Vein endothelial cell (primary cell): ENCODE measurements at places on chromosomes 5 and 9. TPM values are rescaled to one million over a fixed set of nuclear protein-coding genes. Genes with fewer than 3 reads are reported as not detected.

Gene GGTA1
- 0.65 and 0.86 TPM in 2 replicates for total RNA-seq

Gene BARX1
- not detected in 2 replicates for total RNA-seq

Gene ROPN1L
- total RNA-seq = 0.96 and 1.3 TPM in 2 replicates

Gene CBY3
- not detected in 2 replicates for total RNA-seq

Gene CCNG1
- 464 and 472 TPM in 2 replicates for total RNA-seq

Gene PCDHB3
- total RNA-seq = 0.57 and 0.65 TPM in 2 replicates

Gene MAMDC2
- 8.5 and 23.2 TPM in 2 replicates for total RNA-seq

Gene PCDHGA6
- total RNA-seq = 6.0 and 7.2 TPM in 2 replicates

Gene ITK
- total RNA-seq = not detected in 2 replicates

Gene SLC23A1
- not detected in 2 replicates for total RNA-seq

Gene ADAMTS13
- 0.48 and 0.98 TPM in 2 replicates for total RNA-seq

Gene CAMK2A
- not detected in 2 replicates for total RNA-seq

Gene RAB3C
- 0.57 and 4.9 TPM in 2 replicates for total RNA-seq
